ENCODE measurements at places on chromosomes 16 and 17.
A peak's percentile ranks its signal among the peaks of the same experiment; 100 is the strongest.

- no peak for DNase-seq
These were observed 8.8 kb upstream of the MPRIP start for GRCh38 chr17:17033466-17033865.

GRCh38 chr17:58318065-58318481 is 10.5 kb downstream of the TSPOAP1 start:
- no peak for DNase-seq

DNA sequence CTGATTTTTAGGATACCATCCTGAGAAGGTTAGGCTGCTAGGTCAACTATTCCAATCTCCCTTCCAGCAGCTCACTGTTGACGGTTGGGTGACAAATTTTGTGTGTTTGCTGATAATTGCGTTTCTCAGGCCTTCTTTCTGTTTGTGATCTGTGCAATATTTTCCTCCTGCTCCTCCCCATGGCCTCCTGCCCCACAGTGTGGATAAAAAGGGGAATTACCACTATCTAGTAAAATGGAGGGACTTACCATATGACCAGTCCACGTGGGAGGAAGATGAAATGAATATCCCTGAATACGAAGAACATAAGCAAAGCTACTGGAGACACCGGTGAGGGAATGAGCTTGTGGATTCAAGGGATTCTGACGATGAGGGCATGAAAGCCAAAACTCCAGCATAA is 9.2 kb downstream of the CHD3 start:
- peak; percentile 20 for DNase-seq

GRCh38 chr17:6592173-6592572 is 35.8 kb upstream of the PITPNM3 start:
- no peak for DNase-seq

- DNase-seq = no peak
These were observed 28.3 kb downstream of the WNT3 start for GRCh38 chr17:46790216-46790615.

GRCh38 chr16:84144859-84145639 is at the start of the genes DNAAF1 and HSDL1:
Gene DNAAF1, plus strand, starts transcription at chr16:84145308. Its CDS starts 133 bp downstream, at chr16:84145441.
Gene HSDL1, minus strand, starts transcription at chr16:84145177. Its CDS starts 13,856 bp downstream, at chr16:84131321.
- DNase-seq = peak; percentile 90

GRCh38 chr17:70912716-70913485 is 743.6 kb downstream of the KCNJ2 start:
- DNase-seq = no peak
